ENCODE measurements at places on chromosomes 7 and 10.

DNA sequence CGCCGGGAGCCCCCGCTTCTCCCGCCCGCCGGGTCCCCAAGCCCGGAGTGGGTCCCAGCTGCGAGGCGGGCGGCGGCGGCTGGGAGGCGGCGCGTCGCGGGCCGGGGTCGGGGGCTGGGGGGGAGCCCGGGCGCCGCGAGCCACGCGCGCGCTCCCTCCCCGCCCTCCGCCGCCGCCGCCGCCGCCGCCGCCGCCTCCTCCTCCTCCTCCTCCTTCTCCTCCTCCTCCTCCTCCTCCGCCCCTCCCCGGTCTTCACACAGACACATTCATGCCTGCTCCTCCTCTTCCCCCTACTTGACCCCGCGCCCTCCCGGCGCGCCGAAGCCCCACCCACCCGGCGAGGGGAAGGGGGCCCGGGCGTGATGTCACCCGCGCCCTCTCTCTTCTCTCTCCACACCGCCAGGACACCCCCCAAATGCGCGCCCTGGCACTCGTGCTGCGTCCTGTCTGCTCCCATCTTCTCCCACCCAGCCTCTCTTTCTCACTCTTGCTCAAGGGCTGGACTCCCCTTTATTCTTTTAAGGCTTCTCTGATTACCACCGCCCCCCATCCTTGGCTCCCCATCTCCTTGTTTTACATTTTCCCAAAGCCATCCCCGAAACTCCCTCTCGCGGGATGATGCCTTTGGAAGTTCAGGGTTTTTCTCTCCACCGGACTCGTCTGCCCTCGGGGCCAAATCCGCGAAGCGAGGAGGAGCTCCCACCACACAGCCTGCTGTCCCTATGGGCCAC, 967 bp upstream of the GLI3 start:
- DNase-seq: no peak

- no peak for DNase-seq
Measured at GRCh38 chr10:44387853-44388251, 3.0 kb upstream of the CXCL12 start.

GRCh38 chr10:27525819-27526218, 21.7 kb downstream of the RAB18 start:
- peak; percentile 54 for DNase-seq

DNA sequence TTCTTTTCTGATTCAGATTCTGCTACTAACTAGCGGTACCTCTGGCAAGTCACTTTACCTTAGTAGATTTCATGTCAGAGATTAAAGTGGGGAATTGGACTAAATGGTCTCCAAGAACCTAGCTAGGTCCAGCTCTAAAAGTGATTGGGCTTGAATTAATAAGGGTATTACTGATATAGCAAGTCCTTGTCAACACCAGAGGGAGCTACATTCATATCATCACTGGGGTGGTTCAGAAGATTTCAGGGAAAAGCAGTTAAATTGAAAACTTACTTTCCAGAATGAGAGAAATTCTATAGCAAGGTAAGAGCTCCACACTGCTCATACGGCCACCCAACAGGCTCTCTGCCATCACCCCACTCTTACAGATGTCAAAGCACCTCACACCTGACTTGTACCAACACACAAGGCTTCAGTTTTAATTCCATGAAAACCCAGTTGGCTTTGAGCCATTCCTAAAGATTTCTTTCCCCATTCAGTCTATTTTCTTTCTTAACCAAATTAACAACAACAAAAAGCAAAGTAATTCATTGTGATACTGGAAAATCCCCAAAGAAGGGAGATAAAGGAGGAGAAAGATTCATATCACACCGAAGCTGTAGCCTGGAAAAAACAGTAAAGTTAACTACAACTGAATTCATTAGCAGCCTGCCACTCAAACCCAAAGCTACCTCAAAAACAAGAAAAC, 38.0 kb upstream of the SPOCK2 start:
- DNase-seq: peak; percentile 28

DNA sequence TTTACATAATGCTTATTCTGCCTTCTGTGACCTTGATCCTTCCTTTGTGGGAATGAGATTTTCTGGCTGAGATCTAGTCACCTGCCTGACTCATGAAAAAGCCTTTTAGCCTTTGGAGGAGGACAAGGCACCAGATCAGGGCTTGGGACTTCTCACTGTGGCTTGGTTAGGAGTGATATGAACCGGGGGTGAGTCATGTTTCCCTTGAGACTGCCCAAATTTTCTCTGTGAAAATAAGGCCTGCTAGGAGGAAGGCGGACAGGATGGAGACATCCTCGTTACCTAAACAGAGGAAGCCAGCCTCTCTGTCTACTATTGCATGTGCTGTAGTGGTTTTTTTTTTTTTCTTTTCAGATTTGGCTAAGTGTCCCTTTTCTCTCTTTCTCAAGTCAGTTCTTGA, 57.8 kb downstream of the EVX1 start:
- no peak for DNase-seq

DNA sequence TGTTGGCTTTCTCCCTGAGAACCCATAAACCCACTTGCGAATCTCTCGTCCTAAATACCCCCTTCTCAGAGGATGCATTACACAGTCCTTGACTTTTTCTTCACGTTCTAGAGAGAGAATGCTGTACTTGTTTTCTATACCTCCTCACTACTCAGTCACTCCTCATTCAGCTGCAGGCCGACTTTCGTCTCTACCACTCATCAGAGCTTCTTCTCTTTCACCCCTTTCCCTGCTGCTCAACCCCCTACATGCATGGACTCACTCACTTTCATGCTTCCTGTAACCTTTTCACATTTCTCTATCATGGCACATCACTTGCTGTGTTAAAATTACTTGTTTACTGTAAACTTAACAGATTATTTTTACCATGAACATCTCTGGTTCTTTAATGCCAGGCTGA, 19.8 kb downstream of the MDFIC start:
- DNase-seq: no peak

DNA sequence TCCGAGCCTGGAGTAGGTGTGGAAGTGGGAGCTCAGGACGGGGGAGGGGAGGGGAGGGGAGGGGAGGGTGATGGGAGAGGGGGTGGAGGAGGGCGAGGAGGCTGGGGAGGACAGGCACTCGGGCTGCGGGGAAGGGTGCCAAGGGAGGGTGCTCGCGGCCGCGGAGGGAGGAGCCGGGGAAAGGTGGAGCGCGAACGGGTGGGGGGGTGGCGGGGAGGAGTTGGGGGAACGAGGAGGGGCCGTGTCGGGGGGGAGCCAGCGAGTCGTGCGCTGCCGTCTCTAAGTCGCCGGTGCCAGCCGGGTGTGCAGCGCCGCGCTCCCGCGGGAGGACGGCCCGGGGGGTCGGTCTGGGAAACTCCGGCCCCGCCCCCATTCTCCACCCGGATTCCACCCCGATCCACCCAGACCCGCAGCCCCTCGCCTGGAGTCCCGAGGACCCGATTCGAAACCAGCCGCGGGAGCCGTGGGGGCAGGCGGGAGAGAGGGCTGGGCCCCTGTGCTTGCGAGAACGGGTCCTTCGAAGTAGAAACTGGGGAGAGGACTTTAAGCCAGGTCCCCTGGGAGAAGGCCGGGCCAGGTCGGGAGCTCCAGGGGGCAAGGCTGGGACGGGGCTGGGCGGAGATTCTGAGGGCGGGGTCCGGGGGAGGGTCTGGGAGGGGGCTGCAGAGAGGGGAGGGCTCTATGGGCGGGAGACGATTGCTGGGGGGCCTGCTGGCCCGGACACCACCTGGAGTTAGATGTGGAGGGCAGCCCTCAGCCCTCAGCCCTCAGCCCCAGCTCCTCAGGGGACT, at the start of gene ZNF467:
Gene ZNF467 (minus strand): TSS at position 143 of the 791 bp plus-strand sequence. CDS start 2,556 bp downstream, outside the sequence.
- DNase-seq: no peak

GRCh38 chr7:84138411-84138810, 56.2 kb downstream of the SEMA3A start:
- DNase-seq: no peak

DNA sequence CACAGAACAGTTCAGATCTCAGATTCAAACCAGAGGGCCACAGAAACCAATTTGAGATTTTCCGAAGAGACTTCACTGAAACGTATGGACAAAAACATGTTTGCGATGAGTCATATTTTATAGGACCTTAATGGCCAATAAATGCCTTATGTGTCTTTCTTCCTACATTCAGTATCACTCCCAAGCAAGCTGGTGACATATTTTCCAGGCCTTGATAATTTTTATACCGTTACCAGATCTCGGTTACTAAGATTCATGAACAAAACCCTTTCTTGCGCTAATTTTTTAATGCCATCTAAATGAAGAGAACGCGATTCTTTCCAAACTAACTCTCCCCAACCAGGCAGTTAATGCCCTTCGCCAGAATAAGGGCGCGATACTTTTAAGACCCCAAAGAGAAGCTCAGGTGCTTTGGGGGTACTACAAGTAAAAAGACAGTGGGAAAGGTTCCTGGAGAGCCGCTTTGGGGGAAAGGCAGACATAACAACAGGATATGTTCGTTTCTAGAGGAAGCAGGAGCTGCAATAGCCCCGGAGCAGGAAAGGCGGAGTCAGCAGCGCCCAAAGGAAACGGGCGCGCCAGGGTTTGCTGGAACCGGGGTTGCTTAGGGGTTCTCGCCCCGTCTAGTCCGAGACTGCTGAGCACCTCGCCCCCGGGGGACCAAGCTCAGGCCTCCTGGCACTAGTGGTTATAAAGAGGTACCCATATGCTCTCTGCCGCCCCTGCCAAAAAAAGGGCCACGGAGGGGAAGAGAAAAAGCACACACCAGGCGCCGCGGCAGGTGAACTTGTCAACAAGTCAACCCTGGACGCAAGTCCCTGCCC, 884 bp downstream of the ICA1 start:
- DNase-seq: no peak

- DNase-seq: no peak
Measured at GRCh38 chr7:30040938-30041337, 12.7 kb downstream of the PLEKHA8 start.

DNA sequence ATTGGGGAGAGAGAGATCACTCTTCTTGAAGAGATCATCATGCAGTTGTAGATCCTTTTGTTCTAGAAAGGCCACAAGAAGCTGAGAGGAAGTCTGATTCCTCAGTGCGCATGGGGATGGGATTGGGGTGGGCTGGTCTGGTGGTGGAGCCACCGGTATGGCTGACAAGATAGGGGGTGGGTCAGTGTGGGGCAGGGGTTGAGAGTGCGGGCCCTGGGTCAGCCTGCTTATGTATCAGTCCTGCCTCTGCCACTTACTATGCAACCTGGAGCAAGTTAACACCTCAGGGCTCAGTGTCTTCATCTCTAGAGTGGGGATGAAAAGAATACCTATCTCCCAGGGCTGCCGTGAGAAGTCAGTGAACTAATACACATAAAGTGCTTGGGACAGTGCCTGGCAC, 8.0 kb downstream of the SMARCD3 start:
- no peak for DNase-seq

- no peak for DNase-seq
Measured at GRCh38 chr10:93378997-93379730, 103.0 kb downstream of the MYOF start.

- no peak for DNase-seq
Measured at GRCh38 chr7:34069676-34070075, 164.3 kb downstream of the BMPER start.

DNA sequence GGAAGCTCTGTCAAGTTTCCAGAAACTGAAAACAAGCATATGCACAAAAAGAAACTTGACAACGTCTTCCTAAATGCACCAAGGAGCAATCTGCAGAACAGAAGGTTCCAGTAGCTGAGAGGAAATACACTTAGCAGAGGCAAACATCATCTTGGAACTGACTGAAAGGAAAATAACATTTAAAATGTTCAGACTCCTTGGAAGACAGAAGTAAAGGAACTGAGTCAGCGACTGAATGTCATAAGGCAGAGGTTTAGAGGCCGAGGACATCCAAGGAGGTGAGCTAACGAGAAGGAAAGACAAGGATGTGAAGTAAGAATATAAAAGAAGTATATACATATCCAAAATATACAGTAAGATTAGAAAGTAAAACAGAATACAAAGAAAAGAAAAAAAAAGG, 24.1 kb downstream of the SEMA3D start:
- no peak for DNase-seq

DNA sequence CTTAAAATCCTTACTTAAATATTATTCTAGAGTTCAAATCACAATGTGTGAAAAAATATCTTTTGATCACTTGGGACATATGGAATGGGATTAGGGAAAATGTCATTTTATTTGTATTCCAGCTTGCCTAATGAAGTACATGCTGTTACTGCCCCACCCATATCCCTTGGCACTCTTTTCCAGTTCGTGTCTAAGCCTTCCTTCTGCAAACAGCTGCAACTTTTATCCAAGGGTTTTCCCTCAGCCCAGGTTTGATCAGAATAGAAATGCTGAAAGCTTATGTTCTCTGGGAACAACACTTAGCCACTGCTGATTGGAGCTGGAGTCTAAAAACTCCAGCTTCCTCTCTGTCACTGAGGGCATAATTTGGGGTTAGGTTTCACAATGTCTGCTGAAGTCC, 214.1 kb upstream of the FAM3C start:
- DNase-seq: no peak

DNA sequence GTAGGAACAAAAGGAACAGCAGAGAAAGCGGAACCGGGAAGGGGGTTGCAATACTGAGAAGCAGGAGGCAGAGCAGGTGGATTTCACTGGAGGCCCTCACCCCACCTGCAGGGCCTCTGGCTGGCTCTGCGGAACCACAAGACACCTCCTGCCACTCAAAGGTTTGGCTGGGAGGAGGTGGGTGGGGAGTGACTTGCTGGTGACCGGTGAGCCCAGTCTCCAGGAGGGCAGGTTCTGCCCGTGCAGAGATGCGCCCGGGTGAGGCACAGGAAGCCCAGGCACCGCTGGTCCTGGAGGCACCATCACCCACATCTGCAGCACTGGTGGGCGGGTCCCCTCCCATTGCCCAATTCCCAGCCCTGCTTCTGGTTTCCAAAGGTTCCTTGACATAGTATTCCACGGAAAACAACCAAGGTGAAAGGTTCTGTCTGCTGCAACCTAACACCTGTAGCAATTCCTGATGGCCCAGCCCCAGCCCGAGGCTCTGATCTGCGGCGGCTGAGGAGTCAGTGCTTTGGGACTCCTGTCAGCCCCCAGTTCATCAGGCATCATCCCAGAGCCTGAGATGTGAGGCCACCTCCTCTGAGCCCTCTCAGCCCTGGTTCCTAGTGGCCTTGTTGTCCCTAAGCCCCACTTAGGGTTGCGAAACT, 64.4 kb downstream of the CALML3 start:
- DNase-seq: no peak

- no peak for DNase-seq
Measured at GRCh38 chr7:159144758-159145489, at the start of gene VIPR2. VIPR2 (minus strand) TSS chr7:159144867; CDS start chr7:159144771, 96 bp downstream.

GRCh38 chr10:77770868-77771175, 133.2 kb upstream of the KCNMA1 start:
- no peak for DNase-seq

- no peak for DNase-seq
Measured at GRCh38 chr7:93053209-93053948, 64.4 kb downstream of the SAMD9 start.

- no peak for DNase-seq
Measured at GRCh38 chr7:34011696-34012095, 106.4 kb downstream of the BMPER start.

- DNase-seq: no peak
Measured at GRCh38 chr7:153320681-153321080, 561.1 kb downstream of the ACTR3B start.

DNA sequence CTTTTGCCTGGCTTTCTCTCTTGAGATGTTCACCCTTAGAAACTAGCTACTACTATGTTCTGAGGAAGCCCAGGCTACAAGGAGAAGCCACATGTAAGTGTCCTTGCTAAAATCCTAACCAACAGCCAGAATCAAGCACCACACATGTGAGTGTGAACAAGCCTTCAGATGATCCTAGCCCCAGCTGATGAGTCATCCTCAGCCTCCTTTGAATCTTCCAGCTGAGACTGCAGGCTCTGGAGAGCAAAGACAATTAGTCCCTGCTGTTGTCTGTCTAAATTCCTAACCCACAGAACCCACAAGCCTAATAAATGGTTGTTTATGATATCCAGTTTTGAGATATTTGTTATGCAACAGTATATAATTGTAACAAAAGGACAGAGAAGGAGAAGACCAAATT, 92.8 kb upstream of the TAC1 start:
- no peak for DNase-seq

- no peak for DNase-seq
Measured at GRCh38 chr7:130452951-130453350, 12.1 kb upstream of the CEP41 start.
